ENCODE measurements at places on chromosomes 3 and 15.
A peak's percentile ranks its signal among the peaks of the same experiment; 100 is the strongest.

DNA sequence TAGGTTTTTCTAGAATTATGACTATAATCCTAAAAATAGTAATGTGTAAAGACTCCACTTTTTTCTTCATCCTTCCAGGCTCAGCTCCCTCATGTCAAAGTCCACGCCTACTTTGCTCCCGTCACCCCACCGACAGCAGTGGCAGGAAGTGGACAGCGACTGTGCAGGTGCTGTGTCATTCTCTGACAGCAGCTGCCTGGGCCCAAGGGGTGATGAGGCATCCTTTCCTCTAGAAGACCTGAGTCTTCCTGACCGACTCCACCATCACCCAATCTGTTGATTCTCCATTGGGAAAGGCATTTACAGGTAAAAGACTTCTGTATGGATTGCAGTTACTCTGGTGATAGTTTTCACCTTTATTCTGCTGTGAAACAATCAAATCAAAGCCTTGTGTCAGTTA is 54.8 kb downstream of the UBP1 start:
- DNase-seq: peak; percentile 6

DNA sequence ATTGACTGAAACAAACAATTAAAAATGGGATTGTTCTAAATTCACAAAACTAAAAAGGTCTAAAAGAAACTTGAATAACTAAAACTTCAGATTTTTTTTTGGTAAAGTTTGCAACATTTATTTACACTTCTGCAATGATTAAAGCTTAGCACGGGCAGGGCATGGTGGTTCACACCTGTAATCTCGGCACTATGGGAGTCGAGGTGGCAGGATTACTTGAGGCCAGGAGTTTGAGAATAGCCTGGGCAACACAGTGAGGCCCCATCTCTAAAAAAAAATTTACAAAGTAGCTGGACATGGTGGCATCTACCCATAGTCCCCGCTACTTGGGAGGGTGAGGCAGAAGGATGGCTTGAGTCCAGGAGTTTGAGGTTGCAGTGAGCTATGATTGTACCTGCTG is 31.6 kb downstream of the TLNRD1 start:
- DNase-seq: no peak

GRCh38 chr3:54008099-54008498 is 114.3 kb upstream of the CACNA2D3 start:
- no peak for DNase-seq

GRCh38 chr3:128845119-128845777 is 34.2 kb upstream of the ACAD9 start:
- DNase-seq: no peak

GRCh38 chr3:190361791-190362190 is 26.2 kb upstream of the CLDN16 start:
- no peak for DNase-seq

- no peak for DNase-seq
Measured at GRCh38 chr15:26662283-26662682, 110.6 kb downstream of the GABRB3 start.

DNA sequence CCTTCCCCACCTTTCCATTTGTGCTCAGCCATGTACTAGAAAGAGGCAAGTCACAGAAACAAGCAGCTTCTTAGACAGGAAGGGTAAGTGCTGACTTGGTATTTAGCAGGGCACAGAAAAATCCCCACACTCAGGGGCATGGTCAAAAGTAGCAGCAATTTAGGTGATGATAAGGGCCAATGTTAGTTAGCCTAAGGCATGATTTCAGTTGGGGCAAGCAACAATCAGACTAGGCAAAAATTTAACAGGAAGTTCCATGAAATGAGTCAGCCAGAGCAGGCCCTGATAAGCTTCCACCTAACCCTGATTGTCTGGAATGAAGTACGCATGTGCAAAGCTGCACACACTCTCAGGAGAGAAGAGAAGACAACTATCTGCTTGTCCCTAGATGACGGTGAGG is 423.4 kb upstream of the UBE2E2 start:
- no peak for DNase-seq

DNA sequence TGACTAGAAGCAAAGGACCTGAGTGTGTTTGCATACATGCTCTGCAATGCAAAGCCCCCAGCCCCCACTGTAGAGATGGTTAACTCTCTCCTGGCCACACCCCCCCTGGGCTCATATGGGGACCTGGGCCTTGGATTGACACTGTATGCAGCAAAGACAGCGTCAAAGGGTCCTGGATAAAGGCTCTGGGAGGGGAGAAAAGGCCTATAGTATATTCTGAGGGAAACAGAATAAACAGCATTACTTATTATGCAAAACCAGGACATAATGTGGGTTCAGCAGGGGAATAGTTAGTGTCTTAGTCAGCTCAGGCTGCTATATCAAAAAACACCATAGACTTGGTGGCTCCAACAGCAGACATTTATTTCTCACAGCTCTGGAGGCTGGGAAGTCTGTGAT is 158.7 kb downstream of the APBA2 start:
- DNase-seq: no peak

- DNase-seq: peak; percentile 4
Measured at GRCh38 chr15:26260517-26261133, 397.5 kb upstream of the ATP10A start.

- DNase-seq: no peak
Measured at GRCh38 chr3:16372362-16373292, 107.6 kb downstream of the OXNAD1 start.

DNA sequence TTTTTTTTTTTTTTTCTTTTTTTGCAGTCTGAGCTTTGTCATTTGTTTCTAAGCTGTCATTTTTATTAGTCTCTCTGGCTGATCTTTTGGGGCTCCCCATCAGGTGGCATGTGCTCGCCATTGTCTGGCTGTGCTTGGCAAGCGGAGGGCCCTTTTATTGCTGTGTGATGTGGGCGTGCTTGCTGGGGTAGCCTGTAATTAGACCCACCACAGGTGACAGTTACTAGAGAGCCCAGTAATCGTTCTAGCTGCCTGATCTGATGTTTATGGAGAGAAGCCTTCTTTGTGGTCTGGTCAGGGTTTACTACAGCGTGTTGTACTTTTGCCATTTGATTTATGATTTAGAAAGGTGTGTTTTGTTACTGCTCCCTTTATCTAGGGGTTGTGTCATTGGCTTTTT is 179.9 kb downstream of the MCTP2 start:
- no peak for DNase-seq

GRCh38 chr3:38095669-38096483 is 41.1 kb downstream of the ACAA1 start:
- no peak for DNase-seq

DNA sequence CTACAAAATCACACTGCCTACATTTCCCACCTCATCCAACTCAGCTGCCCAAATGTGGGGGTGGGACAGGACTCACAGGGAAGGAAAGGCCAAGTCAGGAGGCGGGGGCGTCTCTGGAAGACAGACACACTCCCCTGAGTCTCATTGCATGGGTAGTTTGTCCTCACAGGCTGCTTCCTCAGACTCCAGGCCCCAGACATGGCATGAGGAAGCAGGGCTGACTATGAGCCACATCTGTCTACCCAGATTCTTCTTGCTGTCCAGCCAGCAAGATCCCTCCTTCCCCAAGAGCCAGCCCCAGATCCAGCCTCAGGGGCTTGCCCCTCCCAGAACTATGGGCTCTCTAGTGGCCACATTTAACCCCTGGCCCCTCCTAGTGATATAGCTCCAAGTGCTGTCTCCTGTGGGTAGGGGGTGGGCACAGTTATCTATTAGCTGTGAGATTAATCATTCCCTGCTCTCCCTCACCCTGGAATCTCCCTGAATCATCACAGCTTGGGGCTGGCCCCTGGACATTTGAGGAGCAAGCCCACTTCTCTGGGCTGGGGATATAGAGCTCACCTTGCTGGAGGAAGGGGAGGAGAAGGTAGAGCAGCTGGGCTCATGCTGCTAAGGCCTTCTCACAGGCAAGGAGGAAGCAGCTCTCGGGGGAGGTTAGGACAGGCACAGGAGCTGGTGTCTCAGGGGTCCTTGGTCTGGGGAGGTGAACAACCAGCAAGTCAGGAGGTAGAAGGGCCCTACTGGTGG is 2.1 kb upstream of the CCDC33 start:
- DNase-seq: no peak

DNA sequence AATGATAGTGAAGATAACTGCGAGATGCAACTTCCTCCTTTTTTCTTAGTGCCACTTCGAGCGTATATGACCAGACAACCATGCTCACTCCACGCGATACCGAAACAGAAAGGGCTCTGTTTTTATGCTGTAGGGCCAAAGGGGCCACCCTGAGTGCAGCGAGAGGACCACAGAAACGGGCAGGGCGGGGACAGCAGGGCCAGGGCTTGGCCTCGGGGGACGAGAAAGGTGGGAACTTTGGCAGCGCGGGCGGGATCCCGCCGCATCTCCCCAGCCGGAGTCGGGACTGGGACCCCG is 483 bp downstream of the VPS13C start:
- DNase-seq: peak; percentile 44

DNA sequence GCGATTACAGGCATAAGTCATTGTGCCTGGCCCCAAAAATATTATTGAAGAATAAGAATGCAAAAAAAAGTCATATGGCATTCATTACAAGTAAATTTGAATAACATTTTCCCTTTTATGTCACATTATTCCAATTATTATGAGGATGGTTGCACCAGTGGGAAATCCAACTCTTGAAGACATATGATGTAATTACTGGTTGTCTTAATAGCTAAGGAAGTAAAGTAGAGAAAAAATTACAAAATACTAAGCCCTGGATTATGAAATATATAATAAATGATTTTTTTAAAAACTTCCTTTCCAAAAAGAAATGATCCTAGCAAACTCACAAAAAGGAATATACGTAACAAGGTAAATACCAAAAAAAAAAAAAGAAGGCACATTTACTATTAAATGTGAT is 98.9 kb downstream of the FMN1 start:
- DNase-seq: no peak

GRCh38 chr15:75042730-75043508 is 19.5 kb downstream of the PPCDC start:
- peak; percentile 32 for DNase-seq

- DNase-seq: no peak
Measured at GRCh38 chr3:53523346-53523745, 28.9 kb downstream of the CACNA1D start.

GRCh38 chr3:180229113-180229512 is 192.4 kb upstream of the PEX5L start:
- DNase-seq: no peak

- DNase-seq: no peak
Measured at GRCh38 chr3:134312873-134313846, 61.1 kb downstream of the AMOTL2 start.

DNA sequence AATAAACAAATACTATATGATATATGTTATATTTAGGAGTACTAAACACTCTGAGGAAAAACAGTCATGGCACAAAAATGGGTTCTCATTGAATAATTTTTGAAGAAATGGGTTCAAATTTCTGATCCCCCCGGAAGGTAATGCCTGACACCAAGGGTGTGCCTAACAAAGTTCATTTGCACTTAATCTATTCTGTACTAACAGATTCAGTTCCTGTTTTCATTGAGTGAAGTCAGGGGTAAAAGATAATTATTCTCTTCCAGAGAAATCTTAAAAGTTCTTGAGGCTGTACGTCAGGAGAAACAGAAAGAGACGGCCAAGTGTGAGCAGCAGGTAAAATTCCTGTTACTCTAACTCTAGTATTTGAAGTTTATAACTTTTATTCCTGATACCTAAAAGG is 34.5 kb upstream of the TMEM42 start:
- DNase-seq: no peak

GRCh38 chr3:71304684-71305083 is 278.8 kb downstream of the FOXP1 start:
- DNase-seq: peak; percentile 20

- DNase-seq: no peak
Measured at GRCh38 chr15:28904003-28904402, 18.2 kb downstream of the APBA2 start.

- no peak for DNase-seq
Measured at GRCh38 chr3:27560484-27561056, 76.4 kb upstream of the SLC4A7 start.

GRCh38 chr3:158489181-158489580 is 81.8 kb upstream of the MLF1 start:
- no peak for DNase-seq

GRCh38 chr3:12467746-12468145 is 16.5 kb upstream of the TSEN2 start:
- no peak for DNase-seq

All from activated CD4-positive, alpha-beta T cell treated with anti-CD3 and anti-CD28 coated beads for 4 hours (primary cell).